Aorta (tissue), 5 donors: ENCODE measurements at places on chromosomes 13 and 19. TPM values are rescaled to one million over a fixed set of nuclear protein-coding genes. Genes with fewer than 3 reads are reported as not detected.

The SACS gene
- 35.8 TPM for total RNA-seq

The FUT6 gene
- not detected for total RNA-seq

The FGF9 gene
- 6.1 TPM for total RNA-seq

The DCLK1 gene
- total RNA-seq = 24.7 TPM

- DNase-seq = no peak
- no peak overlapping the region for H3K4me3 ChIP-seq
- no peaks in the 10 kb centered on the region for H3K27me3 ChIP-seq
- H3K27ac ChIP-seq = no peak overlapping the region
- H3K36me3 ChIP-seq = peaks cover 1% of the 10 kb centered on the region
Measured at GRCh38 chr19:18750295-18750970, 40.7 kb downstream of the COMP start.

DNA sequence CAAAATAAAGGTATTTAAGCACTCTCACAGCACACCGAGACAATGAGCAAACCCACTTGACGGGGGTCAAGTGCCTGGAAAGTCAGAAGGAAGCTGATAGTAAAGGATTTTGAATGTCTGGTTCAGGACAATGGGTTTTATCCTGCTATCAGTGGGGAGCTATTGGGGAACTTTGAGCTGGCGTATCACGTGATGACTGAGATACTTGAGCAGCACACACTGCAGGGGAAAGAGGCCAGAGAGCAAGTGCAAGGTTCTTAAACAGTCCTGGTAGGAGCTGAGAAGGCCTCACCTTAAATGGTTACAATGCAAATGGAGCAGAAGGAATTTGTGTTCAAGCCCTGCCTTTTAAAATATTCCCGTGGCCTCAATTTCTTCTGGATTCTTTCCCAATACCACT, 225.3 kb downstream of the LACC1 start:
- H3K27me3 ChIP-seq = no peaks in the 10 kb centered on the region
- DNase-seq = no peak
- H3K4me3 ChIP-seq = no peak overlapping the region
- no peak overlapping the region for H3K27ac ChIP-seq

GRCh38 chr19:13959962-13960862, 7.9 kb downstream of the DCAF15 start:
- no peak overlapping the region for H3K4me3 ChIP-seq
- H3K27ac ChIP-seq = no peak overlapping the region
- peak; percentile 73 for DNase-seq
- peaks cover 5% of the 10 kb centered on the region for H3K36me3 ChIP-seq

- no peak overlapping the region for H3K27ac ChIP-seq
- no peak overlapping the region for H3K4me3 ChIP-seq
- H3K4me1 ChIP-seq = no peaks in the 10 kb centered on the region
- no peaks in the 10 kb centered on the region for H3K27me3 ChIP-seq
- no peaks in the 10 kb centered on the region for H3K36me3 ChIP-seq
Measured at GRCh38 chr19:5964816-5965565, 12.9 kb downstream of the RANBP3 start.

DNA sequence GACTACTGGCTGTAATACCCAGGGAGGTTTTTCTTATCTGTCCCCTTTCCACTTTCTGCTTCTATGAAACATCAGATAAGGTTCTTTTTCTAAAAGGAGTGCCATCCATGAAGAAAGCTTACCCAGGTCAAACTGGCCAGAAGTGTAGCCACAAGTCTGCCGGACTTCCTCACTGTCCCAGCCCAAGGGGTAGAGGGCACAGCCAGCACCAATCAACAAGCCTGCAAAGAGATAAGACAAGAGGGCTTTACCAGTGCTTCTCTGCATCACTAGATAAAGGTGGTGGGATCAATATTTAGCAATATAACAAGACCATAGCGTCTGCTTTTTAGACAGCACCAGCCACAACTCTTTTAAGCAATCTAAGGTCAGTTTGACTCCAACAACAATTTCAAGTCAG, 224.7 kb downstream of the LHFPL6 start:
- DNase-seq = no peak
- peaks cover 20% of the 10 kb centered on the region for H3K4me1 ChIP-seq

DNA sequence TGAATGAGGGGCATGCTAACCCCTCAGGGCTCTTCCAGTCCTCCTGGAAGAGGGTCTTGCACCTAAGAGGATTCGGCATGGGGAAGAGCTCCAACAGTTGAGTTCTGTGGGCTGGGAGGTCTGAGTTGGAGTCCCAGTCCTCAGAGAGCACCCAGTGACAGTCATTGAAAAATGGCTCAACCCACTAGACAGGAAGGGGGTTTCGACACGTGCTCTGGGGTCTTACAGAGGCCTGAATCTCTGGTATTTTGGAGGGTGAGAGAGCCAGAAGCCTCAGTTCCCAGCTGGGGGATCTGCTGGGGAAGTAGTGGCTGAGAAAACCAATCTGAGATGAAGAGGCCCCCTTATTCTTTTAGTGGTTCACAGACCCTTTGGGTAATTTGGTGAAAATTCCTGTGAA, 9.0 kb downstream of the PTH2 start:
- DNase-seq = no peak
- H3K27ac ChIP-seq = no peak overlapping the region
- no peaks in the 10 kb centered on the region for H3K27me3 ChIP-seq
- H3K36me3 ChIP-seq = no peaks in the 10 kb centered on the region
- H3K4me1 ChIP-seq = no peaks in the 10 kb centered on the region

DNA sequence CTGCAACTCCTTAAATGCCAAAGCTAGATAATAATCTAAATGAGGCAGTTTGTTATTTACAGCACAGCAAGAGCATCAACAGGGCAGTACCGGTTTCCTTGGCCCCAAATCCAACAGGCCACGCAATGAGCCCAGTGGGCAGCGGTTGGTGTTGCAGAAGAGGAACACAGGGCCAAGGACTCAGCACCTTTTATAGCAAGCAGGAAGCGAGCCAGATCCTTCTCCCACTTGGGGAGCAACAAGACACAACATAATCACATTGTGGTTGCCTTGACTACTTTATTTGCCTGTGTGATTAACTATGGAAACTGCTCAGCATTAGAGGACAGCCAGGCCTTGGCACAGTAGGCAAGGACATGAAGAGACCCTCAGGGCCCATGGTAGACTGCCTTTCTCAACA, 67.1 kb upstream of the HTR2A start:
- H3K4me1 ChIP-seq = no peaks in the 10 kb centered on the region
- DNase-seq = no peak
- H3K36me3 ChIP-seq = no peaks in the 10 kb centered on the region
- H3K27ac ChIP-seq = no peak overlapping the region
- no peaks in the 10 kb centered on the region for H3K27me3 ChIP-seq

DNA sequence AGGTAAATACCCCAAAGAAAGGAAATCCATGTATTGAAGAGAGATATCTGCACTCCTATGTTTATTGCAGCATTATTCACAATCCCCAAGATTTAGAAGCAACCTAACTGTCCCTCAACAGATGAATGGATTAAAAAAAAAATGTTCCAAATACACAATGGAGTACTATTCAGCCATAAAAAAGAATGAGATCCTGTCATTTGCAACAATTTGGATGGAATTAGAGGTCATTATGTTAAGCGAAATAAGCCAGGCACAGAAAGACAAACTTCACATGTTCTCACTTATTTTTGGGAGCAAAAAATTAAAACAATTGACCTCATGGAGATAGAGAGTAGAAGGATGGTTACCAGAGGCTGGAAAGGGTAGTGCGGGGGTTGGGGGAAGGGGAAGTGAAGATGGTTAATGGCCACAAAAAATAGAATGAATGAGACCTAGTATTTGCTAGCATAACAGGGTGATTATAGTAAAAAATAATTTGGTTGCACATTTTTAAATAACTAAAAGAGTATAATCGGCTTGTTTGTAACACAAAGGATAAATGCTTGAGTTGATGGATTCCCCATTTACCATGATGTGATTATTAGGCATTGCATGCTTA, 9.7 kb upstream of the ZNF709 start:
- no peaks in the 10 kb centered on the region for H3K36me3 ChIP-seq
- no peak for DNase-seq
- no peaks in the 10 kb centered on the region for H3K4me1 ChIP-seq
- no peak overlapping the region for H3K27ac ChIP-seq
